Substantia nigra (tissue), 51 donors: ENCODE measurements at places on chromosomes 11 and 22.

DNA sequence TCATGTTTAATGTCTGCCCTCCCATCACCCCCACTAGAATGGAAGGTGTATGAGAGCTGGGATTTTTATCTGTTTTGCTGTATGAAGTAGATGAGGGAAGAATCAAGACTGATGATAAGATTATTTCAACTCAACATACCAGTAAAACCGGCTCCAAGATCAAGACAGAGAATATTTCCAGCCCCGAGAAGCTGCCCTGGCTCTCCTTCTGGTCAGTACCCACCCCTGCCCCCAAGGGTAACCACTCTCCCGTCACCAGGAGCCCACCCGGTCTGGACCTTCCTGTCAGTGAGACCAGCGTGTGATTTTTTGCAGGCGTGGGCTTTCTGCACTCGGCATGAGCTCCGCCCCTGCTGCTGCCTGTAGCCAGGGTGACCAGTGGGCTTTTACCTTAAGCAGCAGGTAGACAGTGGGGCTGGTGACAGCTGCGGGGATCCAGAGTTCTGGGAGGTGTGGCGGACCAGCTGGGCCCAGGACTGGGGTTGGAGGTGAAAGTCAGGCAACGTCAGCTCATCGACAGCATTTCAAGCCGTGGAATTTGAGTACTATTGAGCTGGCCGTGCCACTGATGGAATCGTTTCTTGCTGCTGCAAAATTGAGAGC, 25.6 kb downstream of the RPL3 start:
- DNase-seq: no peak

- DNase-seq: no peak
Observed at GRCh38 chr11:8006349-8006977, 19.3 kb downstream of the EIF3F start.

DNA sequence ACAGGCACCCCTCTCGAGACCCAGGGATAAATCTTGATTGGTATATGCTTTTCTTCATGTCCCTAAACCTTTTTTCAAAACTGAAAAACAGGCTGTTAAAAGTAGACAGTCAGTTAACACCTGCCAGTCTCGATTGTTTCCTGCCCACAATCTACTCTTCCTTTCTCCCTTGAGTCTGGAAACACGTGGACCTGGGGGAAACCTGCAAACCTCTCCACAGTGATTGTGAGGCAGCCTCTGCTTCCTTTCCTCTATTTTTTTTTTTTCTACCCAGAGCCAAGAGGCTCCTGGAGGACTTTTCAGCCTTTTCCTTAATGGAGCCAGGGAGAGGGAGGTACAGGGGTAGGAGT, 69.4 kb upstream of the CLMP start:
- no peak for DNase-seq

DNA sequence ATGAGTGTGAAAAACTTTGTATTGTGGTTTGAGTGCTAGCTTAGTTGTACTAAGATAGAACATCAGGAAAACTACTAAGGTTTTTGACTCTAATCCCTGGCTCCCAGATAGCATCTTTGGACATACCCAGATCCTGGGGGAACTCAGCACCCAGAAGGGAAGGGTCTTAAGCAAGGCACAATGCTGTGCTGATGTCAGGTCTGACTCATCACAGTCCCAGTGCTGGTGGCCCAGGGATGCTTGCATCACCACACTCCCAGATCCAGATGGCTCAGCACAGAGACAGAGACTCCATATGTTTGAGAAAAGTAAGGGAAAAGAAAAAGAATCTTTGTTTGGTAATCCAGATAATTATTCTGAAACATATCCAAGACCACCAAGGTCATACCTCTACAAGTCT, 18.3 kb upstream of the OR56A3 start:
- DNase-seq: no peak

- DNase-seq: no peak
Observed at GRCh38 chr11:69443968-69444364, 37.5 kb upstream of the LINC01488 start.

- DNase-seq: no peak
Observed at GRCh38 chr11:78525720-78526119, 48.9 kb downstream of the NARS2 start.

DNA sequence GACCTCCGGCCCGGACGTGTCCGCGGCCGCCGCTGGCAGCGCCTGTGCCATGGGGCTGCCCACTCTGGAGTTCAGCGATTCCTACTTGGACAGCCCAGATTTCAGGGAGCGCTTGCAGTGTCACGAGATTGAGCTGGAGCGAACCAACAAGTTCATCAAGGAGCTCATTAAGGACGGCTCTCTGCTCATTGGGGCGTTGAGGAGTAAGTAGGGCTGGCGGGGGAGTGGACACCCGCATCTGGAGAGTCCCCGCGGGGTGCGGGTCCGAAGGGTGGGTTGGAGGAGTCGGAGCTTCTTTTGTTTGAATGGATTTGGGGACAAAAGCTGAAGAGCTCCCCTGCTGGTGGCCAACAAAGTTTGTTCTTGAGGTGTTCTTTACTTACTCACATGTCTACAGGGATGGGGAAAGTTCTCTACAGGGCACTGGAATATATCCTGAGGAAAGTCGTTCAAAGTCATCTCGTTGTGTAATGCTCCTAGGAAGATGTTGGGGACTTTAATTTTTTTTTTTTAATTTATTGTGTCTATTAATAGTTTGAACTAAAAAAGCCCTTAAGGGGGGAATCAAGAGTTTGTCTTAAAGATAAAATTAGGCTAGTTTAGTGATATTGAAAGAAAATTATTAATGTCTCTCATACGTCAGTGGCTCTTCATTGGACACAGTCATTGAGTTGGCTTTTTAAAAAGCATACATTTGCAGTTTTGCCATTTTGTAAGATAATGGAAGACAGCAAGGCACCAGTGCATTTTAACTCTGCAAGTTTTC, 725 bp downstream of the ARHGAP42 start:
- peak; percentile 36 for DNase-seq

DNA sequence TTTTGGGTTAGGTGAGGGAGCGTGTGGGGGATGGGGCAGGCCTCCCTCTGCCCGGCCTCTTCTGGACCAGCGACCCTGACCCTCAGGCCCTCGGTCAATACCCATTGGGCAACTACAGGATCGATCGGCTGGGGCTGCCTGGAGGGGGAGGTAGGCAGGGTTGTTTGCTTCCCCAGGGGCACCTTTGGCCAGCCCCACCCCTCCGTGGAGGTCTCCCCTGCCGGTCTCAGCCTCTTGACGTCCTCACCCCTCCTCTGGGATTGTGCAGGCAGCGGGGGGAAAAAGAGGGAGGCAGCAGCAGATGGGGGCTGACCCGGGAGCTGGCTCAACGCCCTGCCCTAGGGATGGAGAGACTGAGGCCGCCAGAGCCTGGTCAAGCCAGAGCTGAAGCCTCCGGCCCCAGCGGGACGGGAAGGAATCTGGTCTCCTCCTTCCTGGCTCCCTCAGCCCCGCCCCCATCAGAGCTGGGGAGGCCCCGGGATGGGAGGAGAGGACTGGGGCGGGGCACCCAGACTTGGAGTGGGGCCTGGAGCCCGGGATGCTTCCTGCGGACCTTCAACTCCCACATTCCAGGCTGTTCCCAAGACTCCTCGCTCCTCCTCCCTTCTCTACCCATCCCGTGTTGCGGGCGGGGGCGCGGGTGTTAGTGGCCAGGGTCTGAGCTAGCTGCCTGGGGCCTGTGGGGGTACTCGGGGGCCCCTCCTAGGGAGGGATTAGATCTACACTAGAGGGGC, 14.4 kb upstream of the CDC42EP1 start:
- DNase-seq: peak; percentile 20

GRCh38 chr11:69662021-69662698, 13.0 kb downstream of the LTO1 start:
- no peak for DNase-seq

GRCh38 chr11:111631024-111631665, 28.9 kb downstream of the SIK2 start:
- no peak for DNase-seq

- no peak for DNase-seq
Observed at GRCh38 chr22:26977741-26978376, 320.5 kb downstream of the MIAT start.

- no peak for DNase-seq
Observed at GRCh38 chr11:64558869-64559268, 32.2 kb upstream of the SLC22A12 start.

DNA sequence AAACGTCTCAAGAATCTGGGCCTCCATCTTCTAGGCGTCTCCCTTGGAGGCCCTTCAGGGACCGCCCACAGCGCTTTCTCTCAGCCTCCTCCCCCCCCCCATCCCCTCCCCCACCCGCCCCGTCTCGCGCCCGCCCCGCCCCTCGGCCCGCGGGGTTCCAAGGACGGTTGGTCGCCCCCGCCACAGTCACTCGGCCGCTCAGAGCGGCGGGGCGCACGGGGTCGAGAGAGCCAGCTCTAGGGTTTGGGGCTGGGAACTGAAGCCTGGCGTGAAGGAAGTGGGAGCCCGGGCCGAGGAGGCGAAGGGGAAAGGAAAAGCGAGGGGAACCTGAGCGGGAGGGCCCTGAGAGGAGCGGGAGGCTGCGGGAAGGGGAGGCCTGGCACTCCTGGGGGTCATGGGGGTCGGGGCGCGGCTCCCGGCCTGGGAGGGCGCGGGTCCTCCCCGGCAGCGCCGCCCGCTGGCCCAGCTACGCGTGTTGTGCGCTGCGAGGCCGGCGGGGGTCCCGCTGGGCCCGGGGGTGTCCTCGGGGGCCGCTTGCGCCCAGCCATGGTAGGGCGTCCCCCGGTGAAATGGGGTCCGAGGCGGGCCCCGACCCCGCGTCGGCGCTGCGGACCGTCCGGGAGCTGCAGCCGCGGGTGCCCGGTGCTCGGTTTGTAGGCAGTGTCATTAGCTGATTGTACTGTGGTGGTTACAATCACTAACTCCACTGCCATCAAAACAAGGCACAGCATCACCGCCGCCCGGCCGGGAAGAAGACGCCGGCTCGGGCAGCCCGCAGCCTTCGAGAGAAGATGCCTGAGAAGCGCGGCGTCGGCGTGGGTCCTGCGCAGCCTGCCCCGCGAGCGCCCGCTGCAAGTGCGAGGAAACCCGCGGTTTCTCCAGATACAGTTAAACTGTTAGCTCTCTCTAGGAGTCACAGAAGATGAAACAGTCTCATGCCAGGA, at the start of gene BTG4:
Gene BTG4 (minus strand): TSS at position 91 of the 944 bp plus-strand sequence. CDS start 13,610 bp downstream, outside the sequence.
- no peak for DNase-seq

- DNase-seq: no peak
Observed at GRCh38 chr11:86067009-86067850, 1.7 kb downstream of the PICALM start.

GRCh38 chr11:60902625-60903024, 3.8 kb downstream of the PRPF19 start:
- DNase-seq: no peak

DNA sequence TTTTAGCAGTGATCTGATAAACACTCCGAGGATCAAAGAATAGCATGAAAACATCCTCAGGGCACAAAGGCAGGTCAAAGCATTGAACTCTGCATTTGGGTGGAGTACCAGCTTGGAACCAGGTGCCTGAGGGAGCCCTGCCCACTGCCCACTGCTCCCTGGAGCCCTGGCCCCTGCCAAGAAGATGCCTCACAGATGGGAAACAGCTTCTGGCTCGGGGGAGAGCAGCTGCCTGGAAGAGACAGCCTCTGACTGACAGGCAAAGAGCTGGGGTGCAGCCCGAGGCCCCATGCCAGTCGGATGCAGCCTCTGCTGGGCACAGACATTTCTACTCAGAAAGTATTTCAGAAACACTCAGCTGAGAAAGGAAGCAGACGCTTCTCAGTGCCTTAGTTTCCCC, 13.2 kb downstream of the LMO1 start:
- no peak for DNase-seq

DNA sequence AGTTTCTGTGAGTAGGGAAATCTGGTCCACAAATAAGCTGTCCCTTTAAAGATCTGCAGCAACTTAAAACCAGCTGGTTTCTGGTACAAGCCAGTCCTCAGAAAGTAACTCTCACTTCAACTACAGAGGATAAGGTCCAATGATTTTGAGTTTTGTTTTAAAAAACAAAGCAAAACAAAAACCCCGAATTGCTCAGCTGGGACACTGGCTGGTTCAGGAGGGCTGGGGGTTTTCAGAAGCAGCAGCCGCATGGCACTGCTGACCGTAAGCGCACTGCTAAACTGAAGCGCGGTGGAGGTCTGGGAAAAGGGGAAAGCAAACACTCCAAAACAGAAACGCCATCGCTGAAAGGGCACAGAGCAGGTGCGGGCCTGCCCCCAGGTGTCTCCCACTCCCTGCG, 59.7 kb downstream of the MICAL3 start:
- no peak for DNase-seq

GRCh38 chr22:36247955-36248354, 5.0 kb upstream of the APOL1 start:
- DNase-seq: no peak

- DNase-seq: no peak
Observed at GRCh38 chr22:47281126-47282106, 519.0 kb downstream of the TBC1D22A start.

DNA sequence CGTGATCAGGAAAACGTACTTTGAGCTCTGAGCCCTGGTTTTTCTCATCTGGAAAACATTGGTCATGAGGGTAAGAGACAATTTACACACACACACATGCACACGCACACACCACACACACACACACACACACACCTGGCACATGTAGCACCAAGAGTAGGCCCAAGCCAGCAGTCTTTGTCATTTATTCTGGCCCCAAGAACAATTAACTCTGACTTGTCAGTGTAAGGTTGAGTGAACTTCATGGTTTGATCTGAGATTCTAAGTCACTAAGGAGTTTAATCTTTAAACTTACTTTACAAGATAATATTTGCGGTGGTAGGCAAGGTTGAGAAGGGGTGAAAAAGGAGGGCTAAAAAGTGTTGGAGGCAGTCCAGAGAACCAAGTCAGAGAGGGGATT, 44.1 kb downstream of the MMP20 start:
- DNase-seq: no peak

DNA sequence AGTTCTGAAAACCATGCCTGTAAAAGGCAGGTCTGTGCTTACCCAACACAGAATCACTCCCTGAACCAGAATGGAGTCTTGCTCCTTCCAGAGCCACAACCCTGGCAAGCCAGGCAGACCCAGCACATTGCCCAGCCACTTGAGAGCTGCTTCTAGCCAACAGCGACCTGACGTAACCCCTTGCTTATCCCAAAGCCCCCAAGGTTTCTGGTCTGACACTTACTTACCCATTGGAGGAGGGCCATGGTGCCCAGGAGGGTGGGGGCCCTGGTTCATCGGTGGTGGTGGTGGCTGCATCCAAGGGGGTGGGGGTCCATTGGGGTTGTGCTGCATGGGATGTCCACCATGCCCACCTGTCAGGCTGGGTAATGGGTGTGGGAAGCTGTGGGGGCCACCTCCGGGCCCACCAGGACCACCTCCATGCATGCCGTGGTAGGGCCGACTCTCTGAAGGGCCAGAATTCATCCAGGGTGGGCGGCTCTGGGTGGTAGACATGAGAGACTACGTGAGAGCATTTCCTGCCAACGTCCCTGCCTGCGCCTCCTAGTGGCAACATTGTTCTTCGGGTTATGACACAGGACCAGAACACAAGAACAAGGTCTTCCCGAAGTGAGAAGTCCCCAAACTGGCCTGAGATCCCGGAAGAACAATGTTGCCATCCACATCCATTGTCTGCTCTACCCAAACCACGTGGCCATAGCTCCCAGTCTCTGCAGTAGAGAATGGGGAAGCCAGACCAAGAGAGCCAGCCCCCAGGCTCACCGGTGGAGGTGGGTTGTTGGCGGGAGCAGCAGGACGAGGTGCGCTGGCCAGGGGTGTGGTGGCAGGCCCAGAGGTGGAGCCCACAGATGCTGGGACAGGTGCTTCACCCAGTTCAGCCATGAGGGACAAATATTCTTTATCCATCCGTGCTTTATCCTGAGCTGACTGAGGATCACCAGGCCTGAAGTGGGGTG, 7.8 kb upstream of the PYGM start:
- DNase-seq: no peak
